ENCODE measurements at places on chromosomes 13 and 19.

- no peak overlapping the region for H3K27ac ChIP-seq
- DNase-seq: no peak
- no peak overlapping the region for H3K4me3 ChIP-seq
- peaks cover 37% of the 10 kb centered on the region for H3K4me1 ChIP-seq
These were observed 44.5 kb downstream of the RUBCNL start for GRCh38 chr13:46342538-46342937.

DNA sequence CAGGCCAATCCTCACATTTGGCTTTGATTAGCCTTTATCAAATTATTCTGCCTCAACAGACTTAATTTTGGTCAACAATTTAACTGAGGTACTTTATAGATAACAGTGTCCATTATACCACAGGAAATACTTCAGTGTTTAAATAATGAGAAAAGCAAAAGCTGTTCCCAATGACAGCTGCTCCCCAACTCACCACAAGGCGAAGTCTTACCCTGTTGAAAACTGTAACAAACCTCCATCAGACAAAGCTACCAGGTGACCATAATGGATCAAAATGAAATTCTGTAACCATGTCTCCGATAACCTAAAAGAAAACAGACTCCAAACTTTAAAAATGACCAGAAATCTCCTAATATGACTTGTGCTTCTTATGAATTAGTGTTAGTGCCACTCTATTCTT, 50.3 kb downstream of the ZNF44 start:
- H3K4me3 ChIP-seq: no peak overlapping the region
- no peaks in the 10 kb centered on the region for H3K36me3 ChIP-seq
- H3K27ac ChIP-seq: no peak overlapping the region
- H3K4me1 ChIP-seq: no peaks in the 10 kb centered on the region
- DNase-seq: no peak

DNA sequence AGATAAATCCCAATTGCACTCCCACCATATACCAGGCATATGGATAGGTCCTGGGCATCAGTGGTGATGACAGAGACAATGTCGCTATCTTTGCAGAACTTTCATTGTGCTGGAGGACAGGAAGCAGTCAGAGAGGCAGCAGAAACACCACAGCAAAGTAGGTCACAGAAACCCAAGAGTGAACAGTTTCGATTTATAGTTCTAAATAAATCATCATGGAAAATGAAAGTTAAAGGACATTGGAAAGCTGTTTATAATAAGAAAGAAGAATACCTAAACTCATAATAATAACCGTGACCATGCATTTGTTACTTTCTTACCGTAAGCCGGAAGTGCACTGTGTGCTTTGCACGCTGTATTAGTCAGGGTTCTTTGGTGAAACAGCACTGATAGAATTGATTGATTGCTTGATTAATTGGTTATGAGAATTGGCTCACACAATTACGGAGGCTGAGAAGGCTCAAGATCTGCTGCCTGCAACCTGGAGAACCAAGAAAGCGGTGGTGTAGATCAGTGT, 38.9 kb downstream of the ALOX5AP start:
- H3K4me3 ChIP-seq: peak overlapping the region; percentile 30
- H3K36me3 ChIP-seq: no peaks in the 10 kb centered on the region
- no peaks in the 10 kb centered on the region for H3K27me3 ChIP-seq
- no peak for DNase-seq

- no peak overlapping the region for H3K4me3 ChIP-seq
- no peaks in the 10 kb centered on the region for H3K27me3 ChIP-seq
- no peaks in the 10 kb centered on the region for H3K4me1 ChIP-seq
- H3K27ac ChIP-seq: no peak overlapping the region
- no peak for DNase-seq
- H3K36me3 ChIP-seq: no peaks in the 10 kb centered on the region
These were observed 347.9 kb downstream of the EFNB2 start for GRCh38 chr13:106187501-106188095.

DNA sequence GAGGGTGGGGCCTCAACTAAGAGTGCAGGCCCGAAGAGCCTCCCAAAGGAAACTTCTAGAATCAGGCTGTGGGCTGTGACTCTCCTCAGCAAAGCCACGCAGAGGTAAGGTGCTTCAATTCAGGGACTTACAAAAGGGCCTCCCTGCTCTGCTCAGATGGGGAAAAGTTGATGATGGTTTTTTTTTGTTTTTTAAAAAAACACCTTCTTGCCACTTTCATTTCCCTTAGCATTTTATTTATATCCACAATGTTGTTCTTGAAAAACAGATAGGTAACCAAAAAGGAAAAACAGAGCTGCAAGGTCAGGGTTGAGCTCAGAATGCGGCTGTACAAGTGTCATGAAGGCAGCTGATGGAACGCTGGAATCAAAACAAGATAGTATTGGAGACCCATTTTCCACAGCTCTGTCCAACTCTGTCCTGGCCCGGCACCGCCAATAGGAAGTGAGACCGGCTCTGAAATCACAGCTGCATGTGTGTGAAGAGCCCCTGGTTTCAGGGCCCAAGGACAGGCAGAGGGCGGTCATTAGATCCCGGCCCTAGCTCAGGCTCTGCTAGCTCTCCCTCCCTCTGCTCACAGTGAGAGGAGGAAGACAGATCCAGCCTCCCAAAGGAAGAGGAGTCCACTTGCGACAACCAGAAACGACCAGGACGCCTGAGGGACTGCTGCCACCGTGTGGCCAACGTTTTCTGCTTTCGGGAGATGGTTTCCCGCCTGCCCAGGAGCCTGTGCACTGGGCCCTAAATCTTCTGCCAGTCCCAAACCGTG, 58.3 kb downstream of the KLF2 start:
- DNase-seq: peak; percentile 93
- no peak overlapping the region for H3K4me3 ChIP-seq
- H3K27me3 ChIP-seq: no peaks in the 10 kb centered on the region
- peak overlapping the region; percentile 91 for H3K27ac ChIP-seq
- H3K36me3 ChIP-seq: peaks cover 59% of the 10 kb centered on the region

GRCh38 chr19:49689133-49690078, at the start of gene ADM5:
Gene ADM5 (plus strand): TSS chr19:49689594. CDS start chr19:49689838, 244 bp downstream.
- peaks cover 29% of the 10 kb centered on the region for H3K36me3 ChIP-seq
- H3K27ac ChIP-seq: peak within 1 kb of the TSS; percentile 73
- DNase-seq: peak; percentile 84
- H3K27me3 ChIP-seq: peaks cover 41% of the 10 kb centered on the region
- peak within 1 kb of the TSS; percentile 72 for H3K4me3 ChIP-seq

GRCh38 chr13:75541961-75542360, 4.3 kb upstream of the COMMD6 start:
- H3K4me3 ChIP-seq: no peak overlapping the region
- H3K27ac ChIP-seq: no peak overlapping the region
- DNase-seq: no peak

GRCh38 chr13:113036401-113036800, 67.4 kb downstream of the MCF2L start:
- no peaks in the 10 kb centered on the region for H3K4me1 ChIP-seq
- H3K4me3 ChIP-seq: no peak overlapping the region
- DNase-seq: no peak
- no peaks in the 10 kb centered on the region for H3K36me3 ChIP-seq
- no peak overlapping the region for H3K27ac ChIP-seq

- no peaks in the 10 kb centered on the region for H3K27me3 ChIP-seq
- no peak overlapping the region for H3K4me3 ChIP-seq
- no peaks in the 10 kb centered on the region for H3K36me3 ChIP-seq
- H3K4me1 ChIP-seq: no peaks in the 10 kb centered on the region
- H3K27ac ChIP-seq: no peak overlapping the region
- no peak for DNase-seq
These were observed 270.3 kb downstream of the MZT1 start for GRCh38 chr13:72457151-72457550.

DNA sequence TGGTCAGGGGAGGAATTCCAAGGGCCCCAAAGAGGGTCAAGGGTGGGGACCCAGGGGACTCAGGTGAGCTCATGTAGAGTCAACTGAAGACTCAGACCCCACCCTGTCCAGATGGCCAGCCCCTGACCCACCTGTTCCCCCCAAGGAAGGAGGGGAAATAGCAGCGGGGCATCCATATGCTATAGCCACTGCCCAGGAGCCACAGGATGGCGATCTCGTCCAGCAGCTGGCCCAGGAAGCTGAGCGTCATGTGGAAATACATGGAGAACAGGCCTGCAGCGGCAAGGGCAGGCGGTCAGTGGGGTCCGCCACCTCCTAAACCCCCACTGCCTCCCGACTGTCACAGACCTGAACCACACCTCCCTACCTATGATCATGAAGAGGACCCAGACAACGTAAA, 21.4 kb downstream of the ACER1 start:
- H3K4me1 ChIP-seq: no peaks in the 10 kb centered on the region
- H3K27me3 ChIP-seq: no peaks in the 10 kb centered on the region
- DNase-seq: no peak
- no peak overlapping the region for H3K27ac ChIP-seq
- H3K4me3 ChIP-seq: no peak overlapping the region

DNA sequence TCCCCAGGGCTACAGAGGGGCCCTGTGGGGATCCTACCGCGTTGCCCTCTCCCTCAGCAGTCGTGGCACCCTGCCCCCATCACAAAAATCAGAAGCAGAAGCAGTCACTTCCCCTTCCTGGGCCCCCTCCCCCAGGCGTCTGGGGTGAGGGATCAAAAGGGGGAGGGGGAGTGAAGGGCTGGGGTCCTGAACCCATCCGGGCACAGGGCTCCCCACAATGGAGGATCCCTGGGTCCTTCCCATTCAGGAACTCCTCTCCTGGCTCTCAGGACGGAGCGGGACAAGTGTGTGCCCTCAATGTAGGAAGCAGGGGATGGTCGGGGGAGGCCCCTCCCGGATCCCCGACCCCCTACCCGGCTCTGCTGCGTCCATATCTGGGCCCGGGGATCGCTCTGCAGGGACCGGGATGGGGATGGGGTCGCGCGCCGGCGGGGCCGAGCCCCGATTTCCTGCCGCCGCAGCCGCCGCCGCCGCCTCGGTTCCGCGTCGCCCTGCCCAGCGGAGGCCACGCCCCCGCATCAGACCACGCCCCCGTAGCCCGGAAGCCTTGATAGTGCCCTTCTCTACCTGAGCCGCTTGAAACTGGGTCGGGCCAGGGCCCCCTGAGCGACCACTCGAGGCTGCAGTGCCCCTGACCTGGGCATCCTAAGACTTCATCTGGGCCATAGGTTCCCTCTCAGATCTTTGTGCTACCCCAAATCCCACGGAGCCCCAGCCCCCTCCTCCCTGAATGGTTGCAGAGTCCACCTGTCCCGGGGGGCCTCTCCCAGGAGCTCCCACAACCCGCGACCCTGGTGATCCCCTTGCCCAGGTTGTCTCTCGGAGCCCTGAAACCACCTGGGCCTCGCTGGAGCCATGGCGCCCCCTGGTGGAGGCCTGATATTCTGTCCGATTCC, at the start of gene GMIP:
TSS of gene GMIP (minus strand) at position 500 of the 896 bp plus-strand sequence. CDS start at position 372, 128 bp downstream.
- H3K27ac ChIP-seq: peak within 1 kb of the TSS; percentile 92
- DNase-seq: peak; percentile 98
- H3K4me3 ChIP-seq: peak within 1 kb of the TSS; percentile 74
- H3K4me1 ChIP-seq: peaks cover 23% of the 10 kb centered on the region

DNA sequence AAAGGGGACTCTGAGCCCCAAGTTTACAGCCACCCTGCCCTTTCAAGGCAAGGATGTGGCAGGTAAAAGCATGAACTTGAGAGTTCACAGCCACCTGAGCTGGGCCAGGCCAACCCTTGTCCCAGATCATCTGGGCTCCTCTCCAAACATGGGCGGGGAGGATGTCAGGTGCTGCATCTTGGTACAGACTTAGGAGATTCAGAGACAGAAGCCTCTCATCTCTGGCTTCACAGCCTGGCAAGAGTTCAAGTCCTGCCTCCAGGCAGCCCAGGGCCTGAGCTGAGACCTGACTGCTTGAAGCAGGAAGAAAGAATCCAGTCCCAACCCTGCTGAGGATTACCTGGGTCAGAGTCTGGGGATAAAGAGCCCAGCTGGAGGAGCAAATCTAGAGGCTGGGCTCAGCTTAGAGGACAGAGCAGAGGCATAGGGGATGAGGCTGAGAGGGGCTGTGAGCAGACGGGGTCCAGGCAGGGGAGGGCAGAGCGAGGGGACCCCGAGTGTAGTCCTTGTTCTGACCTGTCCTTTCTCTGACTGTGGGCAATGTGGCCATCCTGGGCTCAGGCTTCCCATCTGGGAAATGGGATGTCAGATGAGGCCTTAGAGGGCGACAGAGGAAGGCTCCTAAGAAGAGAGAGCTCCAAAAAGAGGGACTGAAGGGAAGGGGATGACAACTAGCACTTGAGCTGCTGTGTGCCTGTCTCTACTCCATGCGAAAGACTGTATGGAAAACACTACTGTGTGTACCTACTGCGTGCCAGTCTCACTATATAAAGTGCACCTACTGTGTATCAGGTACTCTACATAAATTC, 6.6 kb upstream of the OR10H5 start:
- no peak overlapping the region for H3K4me3 ChIP-seq
- no peaks in the 10 kb centered on the region for H3K4me1 ChIP-seq
- no peaks in the 10 kb centered on the region for H3K27me3 ChIP-seq
- no peak overlapping the region for H3K27ac ChIP-seq
- DNase-seq: no peak
- H3K36me3 ChIP-seq: no peaks in the 10 kb centered on the region

- no peak for DNase-seq
- H3K4me3 ChIP-seq: no peak overlapping the region
- H3K27ac ChIP-seq: no peak overlapping the region
- no peaks in the 10 kb centered on the region for H3K27me3 ChIP-seq
These were observed 191.8 kb upstream of the NBEA start for GRCh38 chr13:34750078-34750931.

DNA sequence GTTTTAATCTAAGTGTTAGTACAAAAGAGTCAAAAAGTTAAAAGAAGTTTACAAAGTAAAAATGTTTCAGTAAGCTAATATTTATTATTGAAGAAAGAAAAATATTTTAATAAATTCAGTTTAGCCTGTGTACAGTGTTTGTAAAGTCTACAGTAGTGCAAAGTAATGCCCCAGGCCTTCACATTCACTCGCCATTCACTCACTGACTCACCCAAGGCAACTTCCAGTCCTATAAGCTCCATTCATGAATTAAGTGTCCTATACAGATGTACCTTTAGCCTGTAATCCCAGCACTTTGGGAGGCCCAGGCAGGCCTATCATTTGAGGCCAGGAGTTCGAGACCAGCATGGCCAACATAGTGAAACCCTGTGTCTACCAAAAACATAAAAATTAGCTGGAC, 24.1 kb upstream of the AKAP11 start:
- no peaks in the 10 kb centered on the region for H3K36me3 ChIP-seq
- no peaks in the 10 kb centered on the region for H3K4me1 ChIP-seq
- no peak overlapping the region for H3K27ac ChIP-seq
- H3K27me3 ChIP-seq: no peaks in the 10 kb centered on the region
- no peak for DNase-seq
- no peak overlapping the region for H3K4me3 ChIP-seq

DNA sequence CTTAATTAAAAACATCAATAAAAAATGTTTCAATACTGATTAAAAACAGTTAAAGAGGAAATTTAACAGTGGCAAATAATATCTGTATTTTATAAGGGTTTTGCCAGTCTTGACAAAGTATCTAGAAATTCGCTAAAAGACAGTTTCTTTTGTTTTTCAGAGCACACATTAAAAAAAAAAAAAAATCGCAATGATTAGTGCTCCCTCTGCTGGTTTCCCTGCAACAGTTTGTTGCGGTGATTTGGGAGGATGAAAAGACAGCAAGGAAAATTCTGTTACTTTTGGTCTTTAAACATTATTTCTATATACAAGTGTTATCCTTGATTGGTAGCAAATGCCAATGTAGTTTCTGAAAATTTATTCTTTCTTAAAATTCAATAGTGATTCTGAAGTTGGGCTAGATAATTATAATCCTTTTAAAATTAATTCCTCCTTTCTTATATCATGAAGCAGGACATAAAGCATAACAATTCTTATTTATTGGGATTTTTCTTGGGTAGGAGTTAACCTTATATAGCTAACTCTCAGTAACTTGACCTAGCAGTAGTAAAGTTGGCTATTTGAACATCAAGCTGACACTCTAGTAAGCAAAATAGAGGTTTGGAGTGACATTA, 23.1 kb upstream of the SPRY2 start:
- peaks cover 7% of the 10 kb centered on the region for H3K4me1 ChIP-seq
- no peak for DNase-seq
- H3K27me3 ChIP-seq: no peaks in the 10 kb centered on the region
- no peak overlapping the region for H3K4me3 ChIP-seq
- H3K27ac ChIP-seq: no peak overlapping the region
